Stimulated activated CD8-positive, alpha-beta memory T cell treated with anti-CD3 and anti-CD28 coated beads, Interleukin-7, amount 100 ng/mL, for 1 hour (primary cell): ENCODE measurements at places on chromosomes 6 and 20.

GRCh38 chr6:134199848-134200606 lies 117.9 kb downstream of the SGK1 start:
- no peak for DNase-seq

DNA sequence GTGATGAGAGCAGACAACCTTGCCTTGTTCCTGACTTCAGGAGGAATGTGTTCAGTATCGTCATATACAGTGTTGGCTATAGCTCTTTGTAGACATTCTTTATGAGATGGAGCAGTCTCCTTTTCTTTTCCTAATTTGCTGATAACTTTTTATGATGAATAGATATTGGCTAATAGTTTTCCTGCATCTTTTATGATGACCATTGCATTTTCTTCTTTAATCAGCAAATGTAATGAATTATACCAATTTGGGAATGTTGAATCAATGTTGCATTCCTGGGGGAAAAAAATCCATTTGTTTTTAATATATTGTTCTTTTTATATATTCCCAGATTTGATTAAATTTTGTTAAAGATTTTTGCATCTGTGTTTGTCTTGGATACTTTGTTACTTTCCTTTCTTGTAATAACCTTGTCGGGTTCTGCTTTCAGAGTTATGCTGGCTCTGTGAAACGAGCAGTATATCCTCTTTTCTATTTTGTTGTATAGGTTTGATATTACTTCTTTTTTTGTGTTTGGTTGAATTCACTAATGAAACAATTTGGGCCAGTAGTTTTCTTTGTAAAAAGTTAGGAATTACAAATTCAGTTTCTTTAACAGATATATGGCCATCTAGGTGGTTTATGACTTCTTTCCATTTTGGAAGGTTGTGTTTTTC lies 23.9 kb downstream of the KDM1B start:
- DNase-seq: no peak

DNA sequence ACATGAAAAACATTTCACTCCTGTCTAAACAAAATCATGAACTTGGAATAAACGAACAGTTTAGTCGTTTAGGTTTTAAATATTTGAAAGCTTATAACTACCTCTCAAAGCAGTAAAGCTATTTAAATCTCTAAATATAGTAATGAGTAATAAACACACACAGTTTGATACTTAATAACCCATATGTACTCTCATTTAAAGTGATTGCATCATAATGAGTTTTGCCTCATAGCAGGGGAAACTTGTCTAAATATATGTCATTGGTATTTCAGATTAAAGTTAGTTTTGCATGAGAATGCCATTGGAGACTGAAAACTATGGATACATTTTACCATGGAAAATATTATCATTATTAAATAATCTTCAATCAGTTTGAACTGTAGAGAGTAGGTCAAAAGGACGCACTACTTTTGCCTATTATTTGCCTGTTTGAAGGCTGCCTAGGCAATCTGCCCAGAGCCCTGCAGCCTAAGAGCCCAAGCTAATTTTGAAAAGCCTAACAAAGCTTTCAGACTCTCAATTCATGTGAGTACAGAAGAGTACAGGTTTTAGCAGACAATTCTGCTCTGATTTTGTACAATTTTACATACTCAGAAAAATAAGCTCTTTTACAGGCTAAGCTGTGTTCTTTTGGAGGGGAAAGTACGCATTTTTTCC lies 632.8 kb downstream of the HACE1 start:
- DNase-seq: no peak

DNA sequence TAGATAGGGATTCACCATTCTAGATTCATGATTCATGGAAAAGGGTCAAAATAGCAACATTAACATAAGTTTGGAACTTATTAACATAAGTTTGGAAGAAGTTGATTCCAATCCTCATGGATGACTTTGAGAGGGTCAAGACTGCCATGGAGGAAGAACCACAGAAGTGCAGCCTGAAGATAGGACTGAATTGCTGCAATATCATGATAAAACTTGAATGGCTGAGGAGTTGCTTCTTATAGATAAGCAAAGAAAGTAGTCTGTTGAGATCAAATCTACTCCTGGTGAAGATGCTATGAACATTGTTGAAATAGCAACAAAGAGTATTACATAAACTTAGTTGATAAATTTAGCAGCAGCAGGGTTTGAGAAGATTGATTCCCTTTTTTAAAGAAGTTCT lies 62.2 kb downstream of the GMDS start:
- DNase-seq: no peak

- DNase-seq: no peak
Observed at GRCh38 chr6:118574051-118574865, 26.2 kb downstream of the PLN start.

DNA sequence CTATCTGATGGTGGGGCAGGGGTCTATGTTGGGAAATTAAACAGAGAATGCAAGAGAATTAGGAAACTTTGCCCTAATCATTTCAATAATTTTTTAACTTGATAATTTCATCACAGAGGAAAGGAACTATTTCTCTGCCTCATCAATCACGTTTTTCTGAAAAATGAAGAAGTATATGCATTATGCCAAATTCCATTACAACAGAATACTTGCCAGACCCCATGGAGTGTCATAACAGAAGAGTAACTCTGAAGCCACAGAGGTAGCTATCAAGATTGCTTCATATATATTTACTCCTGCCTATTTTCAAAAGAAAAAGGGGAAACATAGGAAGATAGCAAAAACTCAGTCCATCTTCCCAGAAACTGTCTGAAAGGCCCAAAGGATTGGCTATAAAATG lies 5.7 kb upstream of the USP49 start:
- no peak for DNase-seq

DNA sequence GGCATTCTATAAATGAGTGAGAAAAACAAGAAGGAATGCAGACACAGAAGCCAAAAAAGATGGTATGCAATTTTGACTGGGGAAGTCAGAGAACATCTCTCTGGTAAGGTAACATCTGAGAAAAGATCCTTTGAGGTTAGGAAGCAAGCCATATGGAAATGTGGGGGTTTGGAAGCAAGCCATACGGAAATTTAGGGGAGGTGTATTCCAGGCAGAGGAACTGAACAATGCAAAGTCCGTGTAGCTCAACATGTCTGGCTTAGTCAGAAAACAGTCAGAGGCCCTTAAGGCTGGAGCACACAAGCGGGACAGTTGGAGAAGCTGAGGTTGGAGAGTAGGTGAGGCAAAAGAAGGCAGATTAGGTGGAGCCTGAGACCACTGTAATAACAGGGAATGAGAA lies 35.3 kb downstream of the RALGAPA2 start:
- DNase-seq: no peak

DNA sequence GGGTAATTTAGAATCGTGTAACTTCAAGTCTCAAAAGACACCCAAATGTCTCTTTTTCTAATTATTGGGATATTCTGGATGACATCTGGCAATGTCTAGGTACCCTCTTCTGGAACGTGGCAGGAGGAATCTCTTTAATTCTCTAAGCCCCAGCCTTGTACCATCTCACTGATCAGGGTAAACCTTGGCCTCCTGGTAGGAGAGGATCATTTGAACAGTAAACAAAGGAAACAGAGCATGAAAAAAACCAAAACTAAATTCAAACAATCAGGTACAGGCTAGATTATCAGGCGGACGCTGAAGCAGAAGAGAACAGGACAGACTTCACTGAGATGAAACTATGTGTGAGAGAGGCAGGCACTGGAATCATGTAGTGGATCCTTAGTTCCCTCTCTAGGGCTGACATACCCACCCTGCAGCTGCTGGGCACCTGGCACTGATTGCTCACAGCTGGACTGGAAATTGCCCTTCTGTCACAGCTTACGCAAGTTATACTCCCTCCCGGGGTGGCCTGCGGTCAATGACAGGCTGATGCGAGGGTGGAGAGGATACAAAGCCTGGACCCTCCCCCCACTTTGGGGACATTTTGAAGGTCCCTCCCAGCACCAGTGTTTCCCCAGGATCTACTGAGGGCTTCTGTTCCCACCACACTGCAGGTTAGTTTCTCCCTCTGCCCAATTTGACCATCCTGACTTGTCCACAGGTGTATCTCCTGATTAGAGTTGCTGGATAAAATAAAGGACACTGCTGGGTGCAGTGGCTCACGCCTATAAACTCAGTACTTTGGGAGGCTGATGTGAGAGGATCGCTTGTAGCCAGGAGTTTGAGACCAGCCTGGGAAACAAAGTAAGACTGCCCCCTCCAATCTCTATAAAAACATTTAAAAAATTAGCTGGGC lies 20.6 kb upstream of the ZBTB24 start:
- no peak for DNase-seq

DNA sequence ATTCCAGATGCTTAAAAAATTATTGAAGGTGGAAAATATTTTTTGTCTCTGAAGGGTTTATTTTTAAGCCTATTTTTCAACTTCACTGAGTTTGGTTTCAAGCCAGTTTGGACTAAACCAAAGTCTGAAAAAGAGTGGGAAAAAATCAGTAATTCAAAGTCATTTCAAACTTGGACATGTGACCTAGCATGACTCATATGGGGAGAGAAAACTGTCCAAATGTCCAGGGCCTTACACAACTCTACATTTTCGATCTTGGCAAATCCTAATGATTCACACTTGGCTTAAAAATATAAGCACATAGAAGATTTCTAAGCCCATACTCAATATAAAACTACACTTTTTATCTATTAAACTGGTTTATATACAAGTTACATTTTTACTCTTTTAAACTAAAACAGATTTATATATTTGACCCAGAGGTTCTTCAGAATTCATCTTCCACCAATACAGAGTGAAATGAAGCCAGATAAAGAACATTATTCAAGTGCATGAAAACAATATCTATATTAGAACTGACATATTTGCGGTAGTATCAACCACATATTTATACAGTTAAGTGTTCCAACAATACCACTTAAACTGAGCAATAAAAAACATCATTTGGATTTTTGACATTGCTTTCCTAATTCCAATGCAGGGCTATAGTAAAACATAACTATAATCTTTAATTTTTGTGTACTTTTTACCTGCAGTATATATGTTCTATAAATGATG lies 110.3 kb upstream of the TCF21 start:
- DNase-seq: no peak
